ENCODE measurements at places on chromosomes 1 and 21.

- no peak for DNase-seq
These were observed 147.7 kb upstream of the IVNS1ABP start for GRCh38 chr1:185464777-185465176.

DNA sequence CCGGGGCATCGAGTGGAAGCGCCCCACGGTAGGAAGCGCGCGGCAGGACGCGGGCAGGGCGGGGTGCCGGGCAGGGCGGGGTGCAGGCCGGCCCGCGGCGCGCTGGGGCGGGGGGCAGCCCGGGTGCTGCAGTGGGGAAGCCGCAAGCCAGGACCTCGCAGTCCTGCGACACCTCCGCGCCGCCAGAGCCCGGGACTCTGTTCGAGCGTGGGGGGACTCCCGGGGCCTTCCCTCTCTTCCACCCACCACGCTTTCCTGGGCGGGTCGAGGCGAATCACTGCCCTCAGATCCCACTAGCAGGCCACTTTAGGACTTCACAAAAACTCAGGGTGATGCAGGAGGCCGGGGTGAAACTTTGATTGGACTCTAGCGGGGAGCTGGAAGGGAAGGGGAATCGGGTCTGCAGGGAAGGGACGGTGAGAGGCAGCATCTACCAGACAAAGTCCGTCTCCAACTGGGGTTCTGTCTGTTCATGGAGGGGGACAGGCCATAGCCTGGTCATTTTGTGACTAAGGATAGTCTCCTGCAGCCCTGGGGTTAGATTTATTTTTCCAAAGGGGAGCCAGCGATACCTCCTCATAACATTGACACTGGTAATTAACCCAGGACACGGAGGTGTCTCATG, 623 bp downstream of the CAPN2 start:
- no peak for DNase-seq

DNA sequence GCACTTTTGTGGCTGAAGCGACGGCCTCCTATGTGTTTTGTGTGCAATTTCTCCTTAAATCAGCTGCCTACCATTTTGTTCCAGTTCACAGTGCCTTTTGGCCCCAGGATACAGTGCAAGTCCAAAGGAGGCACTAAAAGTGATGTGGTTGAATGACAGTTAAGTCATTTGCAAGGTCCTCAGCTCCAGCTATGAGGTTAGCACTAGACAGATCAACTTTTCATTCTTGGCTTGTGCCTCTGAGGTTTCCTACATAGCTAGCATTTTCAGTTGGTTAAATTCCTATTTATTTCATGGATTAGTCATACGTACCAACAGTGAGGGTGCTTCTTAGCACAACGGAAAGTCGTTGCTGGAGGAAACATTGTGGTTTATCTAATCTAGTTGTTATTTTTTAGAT, 59.3 kb upstream of the NTPCR start:
- no peak for DNase-seq

GRCh38 chr1:58572690-58573089, 4.4 kb downstream of the TACSTD2 start:
- DNase-seq: no peak

GRCh38 chr1:186617926-186618325, 62.3 kb downstream of the PTGS2 start:
- no peak for DNase-seq

- no peak for DNase-seq
These were observed 292.0 kb downstream of the VAV3 start for GRCh38 chr1:107673006-107673405.

GRCh38 chr1:20950679-20951078, 163.6 kb upstream of the HP1BP3 start:
- no peak for DNase-seq

GRCh38 chr1:236176337-236177336, 34.3 kb downstream of the GPR137B start:
- no peak for DNase-seq

- DNase-seq: no peak
These were observed 26.4 kb upstream of the RGS16 start for GRCh38 chr1:182630586-182630985.

- no peak for DNase-seq
These were observed 100.9 kb downstream of the PEX14 start for GRCh38 chr1:10575616-10576015.

DNA sequence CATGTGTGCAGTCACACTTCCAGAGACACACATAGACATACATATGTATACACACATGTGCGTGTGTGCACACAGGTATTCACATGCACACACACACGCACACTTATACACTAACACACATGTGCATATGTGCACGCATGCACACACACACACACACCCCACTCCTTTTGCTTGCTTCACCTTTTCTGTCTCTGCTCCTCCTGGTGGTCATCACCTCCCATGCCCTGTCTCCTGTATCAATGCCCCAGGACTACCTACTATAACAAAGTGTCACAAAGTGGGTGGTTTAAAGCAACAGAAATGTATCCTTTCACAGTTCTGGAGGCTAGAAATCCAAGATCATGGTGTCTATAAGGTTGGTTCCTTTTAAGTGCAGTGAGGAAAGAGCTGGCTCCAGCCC, 27.4 kb downstream of the ETS2 start:
- no peak for DNase-seq

GRCh38 chr1:107926436-107927080, 38.4 kb downstream of the VAV3 start:
- no peak for DNase-seq

DNA sequence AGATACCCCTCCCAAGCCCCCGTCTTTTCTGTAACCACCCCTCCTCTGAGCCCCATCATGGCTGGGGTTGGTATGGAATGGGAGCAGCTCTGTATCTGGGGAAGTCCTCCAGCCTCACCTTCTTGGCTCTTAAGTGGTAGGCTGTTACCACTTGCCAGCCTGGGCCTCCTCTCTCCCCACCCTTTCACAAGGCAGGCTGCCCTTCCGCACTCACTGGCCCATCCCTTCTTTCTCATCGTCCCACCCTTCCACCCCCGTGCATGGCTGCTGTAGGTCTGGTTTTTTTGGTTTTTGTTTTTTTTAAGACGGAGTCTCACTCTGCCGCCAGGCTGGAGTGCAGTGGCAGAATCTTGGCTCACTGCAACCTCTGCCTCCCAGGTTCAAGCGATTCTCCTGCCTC, 5.2 kb downstream of the CYB561D1 start:
- no peak for DNase-seq

DNA sequence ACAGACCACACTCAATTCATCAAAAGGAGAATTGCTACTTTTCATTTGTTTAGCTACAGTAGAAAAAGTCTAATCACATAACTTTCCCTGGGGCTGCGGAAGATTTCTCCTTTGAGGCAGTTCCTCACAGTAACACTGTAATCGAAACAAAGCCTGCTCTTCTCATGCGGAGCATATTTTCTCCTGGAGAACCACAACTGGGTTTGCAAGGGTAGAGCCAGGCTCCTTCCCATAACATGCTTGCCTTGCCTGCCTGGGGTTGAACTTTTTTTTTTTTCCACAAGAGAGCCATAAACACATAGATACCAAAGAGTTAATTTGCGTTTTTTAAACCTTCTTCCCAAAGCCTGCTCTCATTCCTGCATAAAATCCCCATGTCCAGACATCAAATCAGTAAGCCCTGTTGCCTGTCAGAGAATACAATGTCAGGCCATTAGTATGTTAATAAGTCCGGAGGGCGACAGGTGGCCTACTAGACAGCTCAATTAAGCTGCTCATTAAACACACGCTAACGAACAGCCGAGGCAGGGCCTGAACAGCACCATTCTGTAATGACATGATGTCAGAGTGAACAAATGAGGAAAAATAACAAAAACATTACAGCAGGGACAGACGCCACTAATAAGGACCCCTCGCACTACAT, 107.1 kb upstream of the OLIG2 start:
- DNase-seq: no peak

DNA sequence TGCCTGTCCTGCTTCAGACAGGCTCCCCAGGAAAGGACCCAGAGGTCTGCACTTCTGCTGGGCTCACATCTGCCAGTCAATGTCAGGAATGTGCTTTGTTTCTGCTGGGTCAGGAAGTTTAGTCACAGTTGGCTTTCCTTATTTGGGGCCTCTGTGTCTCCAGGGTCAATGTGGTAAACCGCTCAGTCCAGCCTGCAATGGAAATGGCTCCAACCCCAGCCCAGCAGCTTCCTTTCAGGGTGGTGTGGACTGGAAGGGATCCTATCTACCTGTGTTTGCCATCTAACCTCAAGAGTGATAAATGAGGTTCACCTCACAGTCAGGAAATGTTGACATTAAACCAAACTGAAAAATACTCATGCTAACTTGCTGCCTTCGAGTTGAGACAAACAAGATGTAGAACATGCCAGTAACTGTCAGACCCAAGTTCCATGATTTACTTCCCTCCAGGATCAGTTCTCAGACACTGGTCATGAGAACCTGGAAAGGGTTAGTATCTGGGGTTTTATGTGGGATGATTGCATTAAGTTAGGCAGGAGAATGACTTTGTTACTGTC, 20.3 kb downstream of the ENO1 start:
- no peak for DNase-seq

- no peak for DNase-seq
These were observed 20.6 kb downstream of the REG4 start for GRCh38 chr1:119790451-119791198.

- peak; percentile 49 for DNase-seq
These were observed 104.8 kb downstream of the DHRS3 start for GRCh38 chr1:12513181-12513580.

GRCh38 chr1:117561071-117561470, 44.8 kb upstream of the TENT5C start:
- DNase-seq: no peak

DNA sequence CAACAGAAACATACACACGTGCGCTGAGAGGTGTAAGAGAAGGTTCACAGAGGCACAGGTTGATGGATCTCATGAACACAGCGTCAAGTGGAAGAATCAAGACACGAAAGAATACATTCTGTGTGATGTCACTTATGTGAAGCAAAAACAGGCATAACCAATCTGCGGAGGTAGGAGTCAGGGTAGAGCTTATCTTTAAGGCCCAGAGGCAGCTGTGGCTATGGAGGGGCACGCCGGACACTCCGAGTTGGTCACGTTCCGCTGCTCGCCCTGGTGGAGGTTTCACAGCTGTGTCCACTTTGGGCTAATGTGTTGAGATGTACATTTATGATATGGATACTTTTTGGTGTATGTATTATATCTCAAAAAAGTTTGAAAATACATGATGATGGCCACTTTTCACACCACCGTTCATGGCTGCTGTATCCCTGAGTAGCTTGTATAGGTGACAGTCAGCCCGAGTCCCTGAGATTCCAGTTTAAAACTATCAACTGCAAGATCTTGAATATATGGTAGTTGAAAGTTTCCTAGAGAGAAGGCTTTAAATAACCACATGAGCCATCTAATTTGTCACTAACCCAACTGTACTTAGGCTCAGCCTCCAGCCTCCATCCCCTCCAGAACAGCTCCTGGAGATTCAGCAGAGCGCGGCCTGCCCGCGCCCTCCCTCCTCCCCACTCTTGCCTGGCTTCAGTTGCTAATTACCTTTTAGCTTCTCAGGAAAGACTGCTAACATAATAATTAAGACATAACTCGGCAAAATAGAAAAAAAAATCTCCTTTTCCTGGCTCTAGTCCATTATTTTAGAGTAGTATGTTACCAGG, 6.7 kb upstream of the ADARB1 start:
- no peak for DNase-seq

- DNase-seq: no peak
These were observed 6.7 kb downstream of the ZNF648 start for GRCh38 chr1:182054698-182055326.

- DNase-seq: no peak
These were observed 151.7 kb downstream of the SEC16B start for GRCh38 chr1:177817937-177818875.

GRCh38 chr1:173403996-173404395, 73.1 kb upstream of the PRDX6 start:
- DNase-seq: no peak

- DNase-seq: no peak
These were observed 156.4 kb upstream of the EDN2 start for GRCh38 chr1:41640756-41641474.

DNA sequence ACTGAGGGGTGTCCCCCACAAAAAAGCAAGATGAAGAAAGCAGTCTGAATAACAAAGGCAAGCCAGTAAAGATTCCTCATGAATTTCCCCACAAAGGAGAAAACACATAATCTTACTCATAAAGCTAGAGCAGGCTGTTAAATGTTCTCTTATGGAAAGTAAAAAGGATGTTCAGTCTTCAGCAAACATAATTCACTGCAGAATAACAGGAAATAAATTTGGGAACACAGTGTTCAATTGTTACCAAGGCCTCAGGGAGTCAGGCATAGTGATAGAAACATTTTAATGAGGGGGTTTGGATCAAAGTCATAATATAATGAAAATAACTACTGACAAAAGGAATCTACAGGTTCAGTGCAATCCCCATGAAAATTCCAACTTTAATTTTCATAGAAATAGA, 297.6 kb downstream of the DPYD start:
- DNase-seq: no peak

GRCh38 chr1:65079941-65080340, 68.1 kb upstream of the AK4 start:
- DNase-seq: no peak

GRCh38 chr1:114154146-114154962, 685 bp upstream of the SYT6 start:
- DNase-seq: no peak

DNA sequence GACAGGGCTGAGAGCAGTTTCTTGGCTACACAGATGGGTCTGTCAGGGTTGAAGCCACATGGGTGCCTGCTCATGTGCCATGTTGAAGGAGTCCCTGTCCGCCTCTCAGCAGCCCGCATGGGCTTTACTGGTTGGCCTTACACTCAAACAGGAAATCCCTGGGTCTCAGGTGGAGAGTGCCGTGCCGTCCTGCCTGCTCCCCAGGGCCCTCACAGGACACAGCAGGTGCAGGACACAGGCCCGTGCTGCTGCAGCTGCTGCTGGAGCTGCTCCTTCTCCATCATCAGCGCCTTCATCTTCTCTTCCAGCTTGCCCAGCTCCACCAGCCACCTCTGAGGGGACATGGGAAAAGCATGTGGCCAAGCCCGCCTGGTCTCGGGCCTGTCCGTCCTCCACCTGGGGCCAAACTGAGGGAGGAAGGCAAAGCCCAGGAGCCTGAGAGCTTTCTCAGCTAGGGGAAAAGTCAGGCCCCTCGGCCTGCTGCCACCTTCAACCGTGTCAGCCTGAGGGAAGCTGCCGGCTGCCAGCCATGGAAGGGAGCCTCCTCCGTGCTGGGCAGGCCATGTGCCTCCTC, 5.5 kb downstream of the SLFNL1 start:
- no peak for DNase-seq

DNA sequence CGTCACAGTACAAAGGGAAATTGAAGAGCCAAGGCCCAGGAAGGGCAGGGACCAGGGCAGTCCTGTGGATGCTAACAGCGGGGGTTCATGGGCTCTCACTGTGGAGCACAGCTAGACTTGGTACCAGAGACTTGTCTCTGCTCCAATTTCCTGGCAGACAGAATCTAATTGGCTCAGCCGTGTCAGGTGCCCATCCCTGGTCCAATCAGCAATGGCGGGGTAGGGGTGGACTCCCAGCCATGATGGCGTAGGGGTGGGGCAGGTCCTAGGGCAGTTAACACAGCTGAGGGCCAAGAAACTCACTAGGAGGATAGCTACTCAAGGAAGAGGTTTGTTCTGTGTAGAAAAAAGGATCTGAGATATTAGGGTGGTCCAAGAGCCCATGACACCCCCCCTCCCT, 39.9 kb upstream of the TENT5B start:
- no peak for DNase-seq

- DNase-seq: peak; percentile 94
These were observed 3.0 kb upstream of the SDE2 start for GRCh38 chr1:226001963-226002666.

All from NCI-H2029 treated with DMSO at 0.1 percent for 48 hours (cell line).